ENCODE measurements at places on chromosomes 1 and 21.

DNA sequence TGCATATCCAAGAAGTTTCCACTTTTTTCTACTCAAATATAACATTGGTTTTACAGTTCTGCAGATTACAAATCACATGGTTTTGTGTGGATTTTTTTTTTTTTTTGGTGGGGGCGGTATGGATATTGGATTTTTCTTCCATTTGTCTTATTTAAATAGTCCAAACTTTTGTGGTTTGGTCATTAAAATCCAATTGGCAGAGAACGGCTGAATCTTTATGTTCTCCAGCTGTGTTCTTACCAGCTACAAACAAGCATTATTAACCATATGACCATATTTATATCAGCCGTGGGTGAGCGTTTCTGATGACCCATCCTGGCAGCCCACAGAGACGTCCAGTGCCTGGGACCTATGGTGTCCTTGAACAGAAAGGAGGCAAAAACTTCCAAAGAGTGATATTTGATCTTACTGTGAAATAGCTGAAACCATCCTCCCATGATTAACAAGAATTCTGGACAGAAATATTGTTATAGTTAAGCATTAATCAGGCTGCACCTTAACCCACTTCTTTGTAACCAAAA lies 200.4 kb downstream of the LYPLAL1 start:
- no peak for DNase-seq

GRCh38 chr1:233487408-233487807 lies 126.5 kb upstream of the KCNK1 start:
- DNase-seq = no peak

- DNase-seq = no peak
Observed at GRCh38 chr1:151313501-151313900, 13.7 kb downstream of the PI4KB start.

DNA sequence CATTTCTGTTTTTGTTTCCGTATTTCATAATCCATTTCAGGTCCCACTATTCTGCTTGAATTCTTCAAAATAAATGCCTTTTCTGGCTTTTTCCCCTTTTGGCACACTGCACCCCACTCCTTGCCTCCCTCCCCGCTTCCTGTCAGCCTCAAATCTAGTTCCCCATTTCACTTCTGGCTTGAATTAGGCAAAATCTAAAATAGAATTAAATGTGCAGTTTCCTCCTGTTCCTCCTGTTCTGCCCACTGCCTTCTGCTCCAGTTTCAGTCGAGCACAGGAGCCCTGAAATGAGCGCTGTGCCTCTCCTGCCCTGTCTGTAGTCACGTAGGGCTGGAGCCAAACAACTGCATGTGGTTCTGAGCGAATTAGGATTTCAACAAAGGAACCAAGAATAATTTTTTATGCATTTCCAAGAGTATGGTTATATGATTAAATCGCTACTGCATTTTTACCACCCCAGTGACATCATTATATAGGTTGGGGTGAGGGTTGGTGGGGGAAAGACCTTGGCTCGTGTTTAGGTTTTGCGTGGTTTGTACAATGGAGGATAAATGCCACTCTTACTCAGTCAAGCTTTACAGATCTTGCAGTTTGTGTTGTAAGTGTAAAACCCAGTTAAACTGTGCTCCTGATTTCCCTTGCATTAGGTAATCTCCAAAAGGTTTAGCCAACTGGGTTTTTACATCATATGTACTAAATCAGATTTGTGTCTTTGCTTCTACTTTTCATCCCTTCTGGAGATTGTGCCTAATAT lies 114.9 kb downstream of the VPS13D start:
- no peak for DNase-seq

DNA sequence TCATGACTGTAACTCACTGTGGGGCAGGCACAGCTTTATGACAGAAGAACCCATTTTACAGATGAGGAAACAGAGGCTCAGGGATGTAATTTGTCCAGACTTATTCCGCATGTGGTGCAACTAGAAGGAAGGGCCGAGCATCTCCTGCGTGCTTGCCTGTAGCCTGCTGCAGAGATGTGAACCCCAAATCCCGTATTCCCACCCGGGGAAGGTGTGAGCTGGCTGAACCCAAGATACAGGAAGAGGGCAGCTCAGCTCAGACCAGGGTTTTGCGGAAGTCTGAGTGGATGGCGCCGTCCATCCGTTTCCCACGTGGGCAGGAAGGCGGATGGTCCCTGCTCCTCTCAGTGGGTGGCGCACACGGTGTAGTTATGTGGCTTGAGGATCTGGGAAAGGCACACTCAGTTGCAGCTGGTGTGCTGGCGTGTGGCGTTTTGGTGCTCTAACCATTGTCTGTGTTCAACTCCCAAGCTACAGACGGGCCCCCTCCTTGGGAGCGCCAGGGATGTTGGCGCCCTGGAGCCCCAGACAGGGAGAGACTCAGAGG lies 1.2 kb downstream of the CROCC start:
- DNase-seq = no peak

DNA sequence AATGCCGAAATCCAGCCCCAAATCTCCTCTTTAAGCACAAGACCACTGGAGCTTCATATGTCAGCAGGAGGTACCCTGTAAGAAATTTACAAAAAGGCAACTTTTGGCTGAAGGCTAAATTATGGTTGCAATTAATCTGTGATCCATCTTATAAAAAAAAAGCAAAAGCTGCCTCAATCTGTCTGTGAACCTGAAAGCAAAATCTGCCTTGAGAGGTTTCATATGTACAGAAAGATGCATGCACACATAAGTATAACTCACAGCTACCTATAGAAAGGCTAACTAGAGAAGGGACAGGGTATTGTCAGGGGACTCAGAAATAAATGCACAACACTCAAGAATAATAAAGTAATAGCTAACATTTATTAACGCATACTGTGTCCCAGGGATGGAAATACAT lies 964.2 kb upstream of the ADGRL2 start:
- DNase-seq = no peak

- DNase-seq = no peak
Observed at GRCh38 chr1:216057063-216057462, 366.2 kb downstream of the USH2A start.

- no peak for DNase-seq
Observed at GRCh38 chr1:183106166-183106565, 79.9 kb upstream of the LAMC2 start.

GRCh38 chr21:24658026-24658425 lies 949.3 kb downstream of the MRPL39 start:
- no peak for DNase-seq

DNA sequence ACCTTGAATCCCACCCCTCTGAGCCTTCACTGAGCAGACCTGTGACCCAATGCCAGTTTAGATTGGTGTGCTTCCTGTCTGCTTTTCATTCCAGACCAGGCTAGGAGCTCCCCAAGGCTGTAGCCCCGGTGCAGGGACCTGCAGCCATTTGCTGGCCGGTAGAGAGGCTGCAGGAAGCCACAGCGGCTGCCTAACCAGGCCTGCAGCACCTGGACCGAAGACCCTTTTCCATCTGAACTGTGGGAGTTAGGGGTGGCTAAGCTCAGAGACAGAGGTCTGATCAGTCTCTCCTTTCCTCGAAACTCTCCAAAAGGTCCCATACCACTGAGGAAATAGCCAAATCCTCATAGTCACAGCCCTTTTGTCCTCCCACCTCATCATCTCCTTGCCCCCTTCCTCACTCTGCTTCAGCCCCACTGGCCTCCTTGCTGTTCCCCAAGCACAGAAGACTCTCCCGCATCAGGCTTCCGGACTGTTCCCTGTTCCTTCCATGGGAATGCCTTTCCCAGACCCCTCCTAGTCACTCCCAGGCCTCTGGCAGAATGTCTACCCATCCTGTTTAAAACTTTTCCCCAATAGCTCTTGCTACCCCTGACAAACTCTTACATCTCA lies 674 bp upstream of the TTC4 start:
- no peak for DNase-seq

GRCh38 chr1:101363891-101364318 lies 127.1 kb downstream of the S1PR1 start:
- DNase-seq = no peak

DNA sequence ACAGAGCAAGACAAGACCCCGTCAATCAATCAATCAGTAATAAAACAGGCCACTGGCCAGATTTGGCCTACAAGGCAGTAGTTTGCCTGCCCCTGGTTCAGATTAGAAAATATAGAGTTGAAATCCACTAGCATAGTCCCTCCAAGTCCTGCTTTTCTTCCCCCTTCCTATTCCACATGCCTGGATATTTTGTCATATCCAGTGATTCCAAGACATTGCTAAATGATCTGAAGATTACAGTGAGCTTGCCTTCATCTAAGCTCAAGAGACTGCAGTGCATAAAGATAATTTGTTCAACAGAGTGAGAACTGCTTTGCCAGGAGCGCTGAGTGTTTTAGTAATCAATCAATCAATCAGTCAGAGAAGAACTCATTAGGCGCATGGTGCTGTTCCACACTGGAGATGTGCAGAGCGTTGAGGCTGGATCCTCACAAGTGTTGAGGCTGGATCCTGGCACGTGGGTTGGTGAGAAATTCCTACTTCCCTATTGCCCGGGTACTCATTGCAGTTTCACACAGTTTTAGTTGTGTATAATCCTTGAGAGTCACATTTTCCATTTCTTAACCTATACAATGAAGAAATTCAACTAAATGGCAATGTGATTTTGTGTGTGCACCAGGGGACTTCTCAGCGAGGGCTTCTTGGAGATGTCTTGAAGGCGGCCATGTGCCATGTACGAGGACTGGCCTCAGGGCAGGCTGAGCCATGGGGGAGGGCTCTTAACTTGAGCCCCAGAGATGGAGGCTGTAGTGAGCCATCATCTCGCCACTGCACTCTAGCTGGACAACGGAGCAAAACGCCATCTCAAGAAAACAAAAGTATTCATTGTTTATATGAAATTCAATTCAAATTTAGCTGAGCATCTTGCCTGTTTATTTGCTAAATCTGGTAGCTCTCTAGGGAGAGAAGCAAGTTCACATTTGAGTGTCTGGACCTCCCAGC lies 76.3 kb downstream of the TOMM20 start:
- no peak for DNase-seq

- no peak for DNase-seq
Observed at GRCh38 chr1:220708936-220709801, 19.0 kb downstream of the C1orf115 start.

GRCh38 chr21:34935452-34935851 lies 113.7 kb downstream of the RUNX1 start:
- no peak for DNase-seq

DNA sequence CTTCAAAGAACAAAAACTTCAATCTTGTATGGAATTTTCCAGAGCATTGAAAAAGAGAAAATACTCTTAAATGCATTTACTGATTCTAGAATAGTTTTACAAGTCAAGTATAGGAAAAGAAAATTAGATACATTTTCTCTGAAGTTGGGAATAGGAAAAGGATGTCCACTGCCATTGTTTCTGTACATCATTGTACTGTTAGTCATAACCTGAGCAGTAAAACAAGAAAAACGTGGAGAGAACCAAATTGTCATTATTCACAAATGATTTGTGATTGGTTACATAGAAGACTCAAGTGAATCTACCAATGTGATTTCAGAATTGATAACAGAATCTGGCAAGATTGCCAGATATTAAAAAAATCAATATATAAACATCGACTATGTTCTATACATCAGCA lies 27.4 kb downstream of the PRKACB start:
- DNase-seq = no peak

DNA sequence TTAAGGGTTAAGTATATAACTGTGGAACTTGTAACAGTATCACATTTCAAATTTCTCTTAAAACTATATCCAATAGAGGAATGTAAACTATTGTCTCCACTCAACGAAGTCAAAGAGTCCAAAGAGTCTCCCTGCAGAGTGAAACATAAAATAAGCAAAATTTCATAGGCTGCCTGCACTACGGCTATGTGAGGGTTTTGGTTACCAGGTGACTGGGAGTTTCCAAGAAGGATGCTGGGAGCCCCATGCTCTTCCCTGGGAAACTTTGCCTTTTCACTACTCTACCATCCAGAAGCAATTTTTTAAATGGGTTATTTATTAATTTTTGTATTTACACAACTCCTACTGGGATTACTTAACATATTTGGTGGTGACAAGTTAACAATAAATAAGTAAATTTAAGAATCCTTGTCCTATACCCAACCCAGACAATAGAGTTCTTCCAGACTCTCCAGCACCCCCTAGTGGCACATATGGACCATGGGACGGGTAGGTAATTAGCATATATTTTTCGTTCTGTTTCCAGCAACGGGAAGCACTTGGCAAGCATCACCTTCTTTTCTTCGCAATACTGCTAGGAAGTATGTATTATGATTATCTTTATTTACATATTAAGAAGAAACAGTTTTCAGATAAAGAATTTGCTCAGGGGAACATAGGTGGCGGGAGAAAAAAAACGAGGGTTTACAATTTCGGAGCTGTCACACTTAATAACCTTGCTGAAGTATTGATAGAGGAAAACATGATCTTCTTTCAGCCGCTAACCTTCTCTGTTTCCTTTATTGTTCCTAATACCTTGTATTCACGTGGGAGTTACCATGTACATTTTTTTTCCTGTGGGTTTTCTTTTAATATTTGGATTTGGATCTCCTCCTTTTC lies 3.5 kb downstream of the FMO2 start:
- DNase-seq = peak; percentile 20

GRCh38 chr1:173017792-173018191 lies 32.9 kb downstream of the TNFSF18 start:
- DNase-seq = no peak

DNA sequence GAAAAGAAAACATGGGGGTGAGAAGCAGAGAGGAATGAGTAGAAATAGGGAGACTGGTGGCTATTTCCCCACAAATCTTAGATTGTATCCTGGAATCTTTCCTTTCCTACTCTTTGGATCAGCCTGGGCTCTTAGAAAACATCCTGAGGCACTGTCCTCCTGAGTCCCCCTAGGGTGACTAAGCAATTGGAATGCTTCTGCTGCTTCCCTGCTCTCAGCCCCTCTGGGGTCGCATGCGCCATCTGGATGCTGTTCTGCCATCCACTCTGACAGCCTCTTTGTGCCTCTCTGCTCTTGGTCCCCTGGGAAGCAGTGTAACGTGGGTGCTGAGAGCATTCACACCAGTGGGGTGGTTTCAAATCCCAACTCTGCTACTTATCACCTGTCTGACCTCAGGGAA lies 443.0 kb downstream of the SIPA1L2 start:
- DNase-seq = no peak

- no peak for DNase-seq
Observed at GRCh38 chr1:56183151-56183550, 396.2 kb downstream of the PLPP3 start.

DNA sequence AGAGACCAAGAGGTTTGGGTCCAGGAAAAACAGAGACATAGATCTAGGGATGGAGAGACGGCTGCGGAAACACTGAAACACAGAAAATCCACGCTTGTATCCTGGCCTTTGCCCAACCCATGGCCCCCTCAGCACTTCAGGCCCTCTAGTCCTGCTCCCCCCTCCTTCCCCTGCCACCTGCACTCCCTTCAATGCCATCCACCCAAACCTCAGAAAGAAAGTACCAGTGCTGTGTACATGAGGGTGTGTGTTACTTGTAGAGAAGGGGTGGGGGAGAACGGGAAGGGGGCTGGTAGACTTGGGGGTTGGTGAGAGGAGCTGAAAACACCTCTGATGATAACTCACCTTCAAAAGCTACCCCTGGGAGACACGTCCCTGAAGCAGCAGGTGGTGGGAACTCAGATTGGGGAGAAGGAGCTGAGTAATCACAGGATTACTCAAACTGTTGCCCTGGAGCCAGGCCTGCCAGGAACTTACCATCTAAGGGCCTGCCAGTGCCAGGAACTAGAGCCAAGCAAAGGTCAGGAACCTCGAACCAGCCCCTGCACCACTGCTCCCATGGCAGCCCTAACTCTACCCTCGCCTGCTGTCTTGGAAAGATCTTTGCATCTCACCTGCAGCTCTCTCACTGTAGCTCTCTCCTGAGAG lies 11.5 kb downstream of the RORC start:
- no peak for DNase-seq

- DNase-seq = no peak
Observed at GRCh38 chr1:227919906-227920305, 27.8 kb downstream of the WNT9A start.

Data from activated naive CD4-positive, alpha-beta T cell treated with anti-CD3 and anti-CD28 coated beads, Interleukin-2, amount 50 U/mL, for 16 hours (primary cell).